ENCODE measurements at places on chromosomes 6 and 20.

DNA sequence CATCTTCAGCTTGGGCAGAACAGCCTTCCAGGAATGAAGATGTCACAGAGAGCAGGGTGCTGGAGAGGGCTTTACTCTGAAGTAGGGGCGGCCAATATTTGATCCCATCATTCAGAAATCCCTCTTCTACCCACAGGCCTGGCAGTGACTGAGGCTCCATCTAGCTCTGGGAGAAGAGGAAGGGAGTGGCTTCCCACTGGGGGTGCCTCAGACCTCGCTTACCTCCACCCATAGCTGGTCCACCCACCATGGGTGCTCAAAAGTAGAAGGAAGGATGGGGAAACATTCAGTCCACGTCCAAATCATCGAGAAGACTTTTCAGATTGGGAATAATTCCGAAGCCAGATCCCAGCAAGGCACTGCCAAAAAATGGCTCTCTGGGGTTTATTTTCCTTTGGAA is 11.8 kb upstream of the THBD start:
- DNase-seq = no peak

DNA sequence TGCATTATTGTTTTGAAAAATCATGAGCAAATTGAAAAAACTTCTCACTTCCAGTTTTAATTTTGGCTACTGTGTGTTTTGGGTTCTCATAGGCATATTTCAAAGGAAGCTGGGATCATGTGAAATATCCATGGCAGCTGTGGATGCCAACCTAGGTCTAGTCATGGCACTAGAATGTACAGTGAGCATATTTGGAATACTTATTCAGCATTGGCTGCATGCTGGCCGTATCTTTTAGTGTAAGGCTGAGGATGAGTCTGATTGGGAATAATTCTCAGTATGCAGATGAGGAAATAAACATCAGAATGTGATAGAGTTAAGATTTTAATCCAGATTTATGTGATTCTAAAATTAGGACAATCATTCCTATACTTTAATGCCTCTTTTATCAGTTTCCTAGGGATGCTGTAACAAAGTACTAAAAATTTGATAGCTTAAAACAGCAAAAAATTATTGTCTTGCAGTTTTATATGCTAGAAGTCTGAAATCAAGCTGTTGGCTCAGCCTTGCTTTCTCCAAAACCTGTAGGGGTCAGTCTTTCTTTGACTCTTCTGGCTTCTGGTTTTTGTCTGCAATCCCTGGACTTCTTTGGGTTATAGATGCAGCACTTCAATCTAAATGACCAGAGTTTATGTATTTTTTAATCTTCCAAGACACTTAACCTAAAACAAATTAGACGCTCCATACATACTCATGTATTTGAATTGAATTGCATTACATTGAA is 37.7 kb upstream of the DEFB112 start:
- DNase-seq = no peak

DNA sequence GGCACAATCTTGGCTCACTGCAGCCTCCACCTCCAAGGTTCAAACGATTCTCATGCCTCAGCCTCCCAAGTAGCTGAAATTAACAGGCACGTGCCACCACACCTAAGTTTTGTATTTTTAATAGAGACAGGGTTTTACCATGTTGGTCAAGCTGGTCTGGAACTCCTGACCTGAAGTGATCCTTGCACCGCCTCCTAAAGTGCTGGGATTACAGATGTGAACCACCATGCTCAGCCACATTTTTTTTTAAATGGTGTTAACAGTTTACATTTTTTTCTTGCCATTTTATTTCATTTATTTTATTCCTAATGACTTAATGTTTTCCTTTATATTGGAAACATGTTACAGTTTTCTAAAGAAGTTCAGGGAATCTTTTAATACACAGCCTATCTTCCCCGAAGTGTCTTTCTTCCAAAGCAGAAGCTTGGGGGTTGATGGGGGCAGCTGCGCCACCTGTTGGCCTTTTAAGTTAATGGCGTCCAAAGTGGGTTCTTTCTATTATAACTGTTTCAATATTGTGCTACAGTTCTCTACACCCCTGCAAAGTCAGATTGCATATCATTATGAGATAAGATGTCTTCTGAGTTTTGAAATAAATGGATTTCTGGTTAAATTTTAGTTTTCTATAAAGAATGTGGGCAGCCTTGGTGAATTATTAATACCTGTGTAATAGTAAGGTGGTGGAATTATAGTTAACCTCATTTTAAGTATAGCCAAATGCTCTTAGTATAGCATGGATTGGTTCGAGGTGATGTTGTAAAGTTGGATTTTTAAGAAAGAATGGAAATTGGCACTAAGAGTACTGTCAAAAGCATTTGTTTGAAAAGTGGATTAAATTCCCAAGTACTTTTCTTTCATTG is 42.0 kb upstream of the PLCG1 start:
- DNase-seq = no peak

- no peak for DNase-seq
Observed at GRCh38 chr20:17636523-17637412, 45.3 kb downstream of the RRBP1 start.

- DNase-seq = no peak
Observed at GRCh38 chr20:62500237-62500864, 24.6 kb upstream of the GATA5 start.

GRCh38 chr6:83098589-83098988 is 31.1 kb downstream of the DOP1A start:
- DNase-seq = no peak

GRCh38 chr6:37814374-37814773 is 5.2 kb upstream of the ZFAND3 start:
- no peak for DNase-seq

GRCh38 chr6:34916348-34916967 is 27.4 kb downstream of the ANKS1A start:
- no peak for DNase-seq

DNA sequence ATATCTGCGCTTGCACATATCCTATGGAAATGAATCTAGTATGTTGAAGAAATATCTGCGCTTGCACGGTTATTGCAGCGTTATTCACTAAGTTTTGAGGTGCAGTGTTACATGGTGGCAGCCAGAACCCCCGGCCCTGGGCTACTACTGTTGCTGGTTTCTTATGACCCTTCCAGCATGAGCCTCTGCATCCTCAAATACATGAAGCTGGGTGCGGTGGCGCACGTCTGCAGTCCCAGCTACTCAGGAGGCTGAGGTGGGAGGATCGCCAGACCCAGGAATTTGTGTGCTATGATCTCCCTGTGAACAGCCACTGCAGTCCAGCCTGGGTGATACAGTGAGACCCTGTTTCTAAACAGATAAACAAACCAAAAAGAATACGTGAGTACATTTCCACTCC is 9.3 kb upstream of the CEBPB start:
- no peak for DNase-seq

DNA sequence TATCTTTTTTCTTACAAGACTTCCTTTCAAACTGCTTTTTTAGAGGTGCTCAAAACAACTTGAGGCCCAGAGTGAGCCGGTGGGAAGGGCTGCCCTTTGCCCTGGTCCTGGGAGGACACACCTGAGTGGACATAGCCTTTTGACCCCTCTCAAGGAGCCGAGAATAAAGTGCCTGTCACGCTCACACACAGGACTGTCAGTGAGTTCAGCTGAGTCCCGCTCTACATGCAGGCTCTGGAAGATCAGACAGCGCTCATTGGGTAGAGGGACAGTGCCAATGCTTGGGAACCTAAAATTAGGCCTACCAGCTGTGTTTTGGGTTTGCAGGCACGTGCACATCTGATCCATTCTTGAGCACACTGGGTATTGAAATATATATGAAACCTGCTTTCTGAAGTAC is 387.8 kb downstream of the CD83 start:
- DNase-seq = no peak

- DNase-seq = no peak
Observed at GRCh38 chr6:35321091-35321490, 21.3 kb upstream of the PPARD start.

- DNase-seq = no peak
Observed at GRCh38 chr6:56804996-56805395, 149.9 kb upstream of the BEND6 start.

DNA sequence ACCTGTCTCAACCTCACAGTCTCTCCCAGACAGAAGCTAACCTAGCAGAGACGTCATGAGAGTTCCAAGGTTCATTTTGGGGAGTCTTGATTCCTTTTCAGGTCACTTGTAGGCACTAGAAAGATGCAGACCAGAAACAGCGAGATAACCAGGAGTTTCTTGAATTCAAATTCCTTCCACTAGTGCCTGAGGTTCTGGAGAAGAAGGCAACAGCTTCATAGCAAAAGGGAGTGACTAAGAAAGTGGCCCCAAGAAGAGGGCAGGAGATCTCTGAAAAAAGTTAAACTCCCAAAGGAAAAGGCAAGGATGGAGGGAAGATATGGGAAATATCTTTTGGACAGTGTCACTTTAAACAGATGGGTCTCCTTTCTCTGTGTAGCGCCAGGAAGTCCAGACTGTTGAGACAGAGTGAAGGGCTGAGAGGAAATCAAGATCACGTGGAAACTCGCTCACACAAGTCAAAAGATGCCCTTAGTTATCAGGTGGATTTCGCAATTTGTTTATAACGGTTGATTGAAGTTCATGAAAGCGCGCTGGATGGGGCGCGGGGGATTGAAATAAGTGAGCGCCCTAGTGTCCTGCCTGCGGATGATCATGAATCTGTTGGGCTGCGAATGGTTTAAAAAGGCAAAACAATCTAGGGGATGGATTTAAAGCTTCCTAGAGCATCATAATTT is 4.8 kb upstream of the PRSS16 start:
- no peak for DNase-seq

DNA sequence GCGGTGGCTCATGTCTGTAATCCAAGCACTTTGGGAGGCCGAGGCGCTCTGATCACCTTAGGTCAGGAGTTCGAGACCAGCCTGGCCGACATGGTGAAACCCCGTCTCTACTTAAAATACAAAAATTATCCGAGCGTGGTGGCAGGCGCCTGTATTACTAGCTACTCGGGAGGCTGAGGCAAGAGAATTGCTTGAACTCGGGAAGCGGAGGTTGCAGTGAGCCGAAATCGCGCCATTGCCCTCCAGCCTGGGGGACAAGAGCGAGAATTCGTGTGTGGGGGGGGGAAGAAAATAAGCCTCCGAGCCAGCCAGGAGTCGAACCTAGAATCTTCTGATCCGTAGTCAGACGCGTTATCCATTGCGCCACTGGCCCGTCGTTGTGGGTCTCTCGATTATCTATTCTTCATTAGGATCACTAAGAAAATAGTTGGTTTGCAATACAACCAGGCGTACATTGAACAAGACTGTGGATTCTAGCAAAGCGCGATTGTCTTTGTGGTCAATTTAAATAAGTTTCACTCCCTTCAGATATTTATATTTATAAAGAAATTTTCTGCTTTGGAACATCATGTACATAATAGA is 33.9 kb upstream of the PRSS16 start:
- peak; percentile 82 for DNase-seq

- DNase-seq = no peak
Observed at GRCh38 chr6:34568341-34569201, 12.4 kb upstream of the SPDEF start.

GRCh38 chr6:31356216-31356945 is 598 bp downstream of the HLA-B start:
- DNase-seq = peak; percentile 65

DNA sequence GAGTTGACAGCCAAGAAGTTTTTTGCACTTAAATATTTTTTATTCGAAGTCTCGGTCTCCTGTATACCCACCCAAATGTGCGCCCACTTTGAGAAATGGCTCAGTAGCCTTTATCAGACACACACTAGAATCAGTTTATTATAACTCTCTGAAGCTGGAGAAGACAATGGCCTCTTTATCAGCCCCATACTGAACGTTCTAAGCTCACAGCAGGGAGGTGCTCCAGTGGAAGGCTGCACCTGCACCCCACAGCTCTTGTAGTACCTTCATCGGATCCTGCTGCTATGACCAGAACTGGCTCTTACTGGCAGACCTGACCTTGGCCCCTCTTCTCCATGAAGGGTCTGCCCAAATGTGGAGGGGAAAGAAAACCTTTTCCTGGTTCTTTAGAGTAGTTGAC is 165.0 kb upstream of the SCGN start:
- no peak for DNase-seq

GRCh38 chr20:63072991-63073737 is 66.4 kb upstream of the BHLHE23 start:
- no peak for DNase-seq

DNA sequence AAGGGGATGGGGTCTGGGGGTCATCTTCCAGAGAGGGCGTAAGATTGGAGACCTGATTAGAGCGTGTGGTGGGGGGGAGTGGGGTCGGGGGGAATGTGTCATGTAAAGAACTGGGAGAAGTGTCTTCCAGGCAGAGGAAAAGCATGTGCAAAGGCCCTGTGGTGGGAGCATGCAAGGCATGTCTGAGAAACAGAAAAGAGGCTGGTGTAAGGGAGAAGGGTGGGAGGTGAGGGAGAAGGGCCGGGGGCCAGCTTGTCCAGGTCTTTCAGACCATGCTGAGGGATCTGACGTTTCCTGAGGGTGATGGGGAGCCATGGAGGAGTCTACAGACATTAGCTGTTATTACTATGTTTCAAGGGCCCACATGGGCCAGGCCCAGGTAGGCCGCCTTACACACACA is 30.4 kb upstream of the FKBP1A start:
- DNase-seq = no peak

DNA sequence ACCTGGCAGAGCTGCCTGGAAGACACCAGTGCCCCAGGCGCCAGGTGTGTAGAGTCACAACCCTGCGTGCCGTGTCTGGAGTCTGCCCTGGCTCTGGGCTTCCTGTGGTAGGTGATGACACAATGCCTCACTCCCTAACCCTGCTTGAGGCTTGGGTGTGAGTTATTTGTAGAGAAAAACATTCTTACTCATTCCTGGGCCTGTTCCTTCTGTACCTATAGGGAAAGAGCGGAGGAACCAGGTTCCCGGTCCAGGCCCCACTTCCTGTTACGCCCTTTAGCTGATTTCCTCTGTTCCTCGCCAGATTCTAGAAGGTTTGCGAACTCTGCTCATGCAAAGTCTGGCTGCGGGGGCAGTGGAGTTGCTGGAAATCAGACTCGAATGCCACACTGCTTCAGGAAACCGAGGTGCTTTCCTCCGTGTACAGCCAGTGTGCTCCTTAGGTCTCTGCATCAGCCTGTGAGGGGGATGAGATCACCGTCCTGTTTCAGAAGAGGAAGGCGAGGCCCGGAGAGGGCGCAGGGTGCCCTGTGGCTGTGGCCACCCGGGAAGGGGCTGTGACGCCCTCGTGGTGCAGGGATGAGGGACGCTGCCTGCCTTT is 67.1 kb upstream of the DUSP22 start:
- no peak for DNase-seq

GRCh38 chr6:73969971-73970970 is 274.3 kb downstream of the CD109 start:
- DNase-seq = no peak

- DNase-seq = no peak
Observed at GRCh38 chr20:39968495-39968894, 720.5 kb downstream of the MAFB start.

All from H1 (cell line).